Fibroblast of mammary gland (primary cell): ENCODE measurements at places on chromosomes 6 and 20.
A peak's percentile ranks its signal among the peaks of the same experiment; 100 is the strongest.

DNA sequence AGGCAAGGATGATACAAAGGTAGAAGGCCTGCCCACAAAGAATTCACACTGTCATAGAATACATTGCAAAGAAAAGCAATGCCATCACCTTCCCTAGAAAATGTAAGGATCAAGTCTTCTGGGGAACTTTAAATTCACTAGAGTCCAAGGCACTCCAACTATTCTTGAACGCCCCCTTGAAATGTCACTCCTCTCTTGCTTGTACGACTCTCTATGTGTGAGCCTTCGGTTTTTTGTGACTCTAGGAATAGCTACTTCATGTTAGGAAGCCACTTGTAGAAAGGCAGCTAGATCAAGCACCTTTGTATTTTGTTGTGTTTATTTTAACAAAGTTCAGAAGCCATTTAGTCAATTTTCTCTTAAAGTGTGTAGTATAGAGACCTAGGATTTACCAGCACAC lies 159.2 kb upstream of the ARID1B start:
- no peak for DNase-seq

DNA sequence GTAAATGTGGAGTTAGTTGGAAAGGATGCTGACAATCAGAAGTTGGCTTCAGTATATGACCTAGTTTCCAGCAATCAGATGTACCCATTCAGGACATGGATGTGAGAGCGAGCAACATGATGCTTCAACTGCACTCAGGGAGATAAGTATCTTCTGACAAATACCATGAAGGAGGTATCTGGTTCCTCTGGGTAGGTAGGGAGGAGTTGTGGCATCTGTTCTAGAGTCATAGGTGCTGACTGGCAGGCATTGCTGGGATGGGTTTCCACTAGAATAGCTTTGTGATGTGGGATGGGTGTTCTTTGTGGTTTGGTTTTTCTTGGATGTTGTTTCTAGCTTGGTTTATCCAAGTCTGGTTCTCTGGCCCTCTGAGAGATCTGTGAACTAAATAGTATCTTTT lies 3.9 kb upstream of the REV3L start:
- no peak for DNase-seq

DNA sequence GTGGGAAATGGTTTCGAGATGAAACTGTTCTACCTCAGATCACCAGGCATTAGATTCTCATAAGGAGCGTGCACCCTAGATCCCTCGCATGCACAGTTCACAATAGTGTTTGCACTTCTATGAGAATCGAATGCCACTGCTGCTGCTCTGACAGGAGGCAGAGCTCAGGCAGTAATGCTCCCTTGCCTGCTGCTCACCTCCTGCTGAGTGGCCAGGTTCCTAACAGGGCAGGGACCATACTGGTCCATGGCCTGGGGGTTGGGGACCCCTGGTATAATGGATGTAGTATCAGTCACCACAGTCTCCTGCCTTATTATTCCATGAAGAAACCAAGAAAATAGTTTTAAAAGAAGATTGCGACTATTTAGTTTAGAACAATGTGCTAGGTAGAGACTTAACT lies 127.5 kb downstream of the BCKDHB start:
- DNase-seq: no peak

DNA sequence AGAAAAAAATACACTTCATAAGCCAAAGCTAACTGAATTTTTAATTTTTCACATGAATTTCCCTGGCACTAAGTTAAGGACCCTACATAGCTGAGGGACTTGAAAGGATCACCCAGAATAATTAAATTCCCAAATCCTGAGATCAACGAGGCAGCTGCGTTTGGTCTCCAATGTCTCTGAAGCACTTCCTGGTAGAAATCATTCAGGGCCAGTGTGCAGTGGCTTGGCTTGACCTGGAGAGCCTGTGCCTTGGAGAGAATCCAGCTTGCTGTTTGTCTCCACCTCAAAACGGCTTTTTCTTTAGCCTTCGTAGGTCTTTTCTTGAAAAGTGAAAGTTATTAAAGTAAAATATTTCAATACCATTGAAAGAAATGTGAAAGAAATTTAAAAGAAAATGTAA lies 92.4 kb downstream of the SMOC2 start:
- no peak for DNase-seq

DNA sequence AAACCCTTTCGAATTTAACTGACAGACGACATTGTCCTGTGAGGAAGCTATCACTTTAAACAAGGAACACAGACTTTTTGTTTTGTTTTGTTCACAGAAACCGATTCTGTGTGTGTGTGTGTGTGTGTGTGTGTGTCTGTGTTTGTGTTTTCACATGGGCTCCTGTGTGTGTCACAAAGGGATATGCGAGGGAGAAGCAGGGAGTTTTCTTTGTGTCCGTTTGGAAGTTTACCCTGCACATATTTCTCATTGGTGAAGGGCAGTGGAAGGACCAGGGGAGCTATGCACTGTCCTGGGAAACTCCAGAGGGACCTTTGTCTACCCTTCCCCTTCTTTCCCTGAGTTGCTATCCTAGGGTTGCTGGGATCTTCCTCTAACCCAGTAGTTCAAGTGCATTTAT lies 17.7 kb downstream of the POM121L2 start:
- no peak for DNase-seq

DNA sequence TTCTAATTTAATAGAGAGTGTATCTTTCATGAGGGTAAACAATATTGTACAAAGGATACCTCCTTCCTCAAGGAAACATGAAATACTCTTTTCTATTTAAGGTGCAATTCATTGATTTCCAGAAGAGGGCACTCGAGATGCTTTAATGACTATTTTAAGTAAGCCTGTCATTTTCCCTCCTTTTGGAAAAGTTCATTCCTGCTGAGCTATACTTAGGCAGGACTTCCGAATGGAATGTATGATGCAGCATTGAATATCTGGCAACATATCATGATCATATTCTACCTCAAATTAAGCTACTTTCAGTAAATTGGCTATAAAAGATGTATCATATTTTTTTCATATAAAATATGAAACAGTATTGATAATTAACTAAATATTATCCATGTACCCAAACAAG lies 5.0 kb downstream of the DST start:
- DNase-seq: peak; percentile 81

- DNase-seq: peak; percentile 47
Measured at GRCh38 chr6:57135885-57136284, 36.2 kb upstream of the BAG2 start.

DNA sequence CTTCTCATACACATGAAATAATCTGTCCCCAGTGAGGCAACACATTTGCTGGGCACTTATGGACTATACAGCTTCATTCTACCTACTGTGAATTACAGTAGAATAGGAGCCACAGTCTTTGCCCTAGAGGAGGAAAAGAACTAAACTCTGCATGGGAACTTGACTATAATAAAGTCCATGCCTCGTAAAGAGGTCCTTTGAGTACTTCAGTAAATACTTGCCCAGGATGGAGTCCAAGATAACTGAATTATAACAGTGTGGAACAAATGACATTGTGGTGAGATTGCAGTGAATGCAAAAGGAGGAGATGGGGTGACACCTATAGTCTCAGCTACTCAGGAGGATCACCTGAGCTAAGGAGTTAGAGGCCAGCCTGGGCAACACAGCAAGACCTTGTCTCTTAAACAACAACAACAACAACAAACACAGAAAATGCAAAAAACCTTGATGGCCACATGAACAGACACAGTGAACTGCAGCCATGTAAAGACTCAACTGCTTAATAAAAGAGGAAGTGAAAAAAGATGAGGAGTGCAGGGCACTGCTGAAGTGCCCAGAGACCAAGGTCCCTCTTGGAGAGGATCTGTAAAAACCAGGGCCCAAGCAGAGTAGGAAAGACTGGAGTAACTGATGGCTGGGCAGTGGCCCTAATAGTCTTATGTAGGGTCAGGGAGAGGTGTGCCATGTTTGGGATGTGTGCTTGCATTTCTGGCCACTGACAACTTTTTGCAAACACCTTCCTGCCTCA lies 3.7 kb downstream of the MRPS18A start:
- no peak for DNase-seq

DNA sequence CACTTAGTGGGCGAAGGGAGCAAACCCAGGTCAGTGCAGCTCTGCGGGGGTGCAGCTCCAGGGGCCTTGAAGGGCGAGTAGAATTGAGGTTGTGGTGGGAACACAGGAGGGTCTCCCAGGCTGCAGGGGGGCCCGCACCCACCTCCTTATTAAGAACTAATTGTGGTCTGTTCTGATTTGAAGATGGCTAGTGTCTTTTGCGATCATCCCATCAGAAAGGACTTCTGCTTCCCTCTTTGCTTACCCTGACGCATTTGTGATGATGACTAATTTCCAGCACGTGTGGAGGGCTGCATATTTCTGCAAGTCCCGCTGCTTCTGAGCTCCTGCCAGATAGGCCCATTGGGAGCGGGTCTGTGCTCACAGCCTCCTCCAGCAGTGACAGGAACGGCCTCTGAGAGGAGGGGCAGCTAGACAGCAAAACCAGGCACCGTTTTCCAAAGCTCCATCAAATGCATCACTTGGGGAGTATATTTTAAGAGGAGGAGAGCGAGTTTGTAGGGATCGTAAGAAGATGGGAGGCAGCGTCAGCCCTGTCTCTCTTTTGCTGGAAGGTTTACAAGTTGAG lies 268.9 kb downstream of the CDH4 start:
- DNase-seq: peak; percentile 84

- DNase-seq: no peak
Measured at GRCh38 chr6:44307217-44307616, 5.9 kb downstream of the AARS2 start.

DNA sequence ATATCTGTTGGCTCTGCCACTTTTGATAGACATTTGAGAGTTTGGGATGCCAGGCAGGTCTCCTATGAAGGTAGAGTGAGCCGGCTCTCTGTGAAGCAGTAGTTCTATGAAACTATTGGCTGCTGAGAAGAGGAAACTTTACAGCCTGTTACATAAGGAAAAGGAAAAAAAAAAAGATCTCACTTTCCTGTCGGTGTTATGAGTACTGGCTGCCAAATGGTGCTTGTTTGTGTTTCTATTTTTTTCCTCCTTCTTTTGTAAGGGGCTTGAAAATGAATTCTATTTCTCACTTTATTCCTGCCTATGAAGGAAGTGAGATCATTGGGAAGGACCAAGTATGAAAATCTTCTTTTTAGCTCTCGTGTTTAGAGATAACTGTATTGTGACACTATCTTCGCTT lies 73.1 kb upstream of the CLDN20 start:
- no peak for DNase-seq
